ENCODE measurements at places on chromosomes 3 and 15.

- no peak for DNase-seq
Measured at GRCh38 chr15:33807665-33808064, 160.6 kb upstream of the CHRM5 start.

- no peak for DNase-seq
Measured at GRCh38 chr15:42395838-42396237, 36.5 kb downstream of the CAPN3 start.

DNA sequence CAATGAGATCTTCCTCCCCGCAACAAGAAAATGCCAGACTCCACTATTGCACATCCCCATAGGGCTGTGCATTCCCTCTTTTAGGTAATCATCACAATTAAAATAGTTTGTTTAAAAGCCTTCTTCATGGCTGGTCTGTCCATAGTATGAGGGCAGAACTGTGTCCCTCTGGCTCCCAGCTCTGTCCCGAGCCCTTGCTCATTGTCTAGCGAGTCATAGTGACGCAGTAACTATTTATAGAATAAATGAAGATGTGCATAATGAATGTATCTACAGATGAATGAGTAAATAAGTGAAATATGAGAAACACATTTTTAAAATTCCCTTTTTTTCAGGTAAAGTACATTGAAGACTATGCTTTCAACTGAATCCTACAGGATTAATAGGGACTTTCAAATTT is 128.4 kb upstream of the TMC3 start:
- no peak for DNase-seq

- no peak for DNase-seq
Measured at GRCh38 chr3:45506751-45507391, 87.7 kb upstream of the LIMD1 start.

DNA sequence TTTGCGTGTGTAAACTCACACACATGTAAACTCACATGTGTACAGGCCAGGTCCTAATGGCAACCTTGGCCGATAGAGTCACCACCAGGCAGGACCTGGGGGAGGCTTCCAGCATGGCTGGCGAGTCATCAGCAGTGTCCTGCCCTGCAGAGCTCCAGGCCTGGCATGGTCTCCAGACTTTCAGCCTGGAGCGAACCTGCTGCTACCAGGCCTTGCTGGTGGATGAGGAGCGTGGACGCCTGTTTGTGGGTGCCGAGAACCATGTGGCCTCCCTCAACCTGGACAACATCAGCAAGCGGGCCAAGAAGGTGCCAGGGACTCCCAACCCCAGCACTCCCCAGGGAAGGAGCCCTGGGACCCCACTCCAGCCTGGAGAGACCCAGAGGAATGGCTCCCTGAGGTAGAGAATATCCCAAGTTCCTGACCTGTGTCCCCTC is 1.0 kb downstream of the SEMA3B start:
- no peak for DNase-seq

DNA sequence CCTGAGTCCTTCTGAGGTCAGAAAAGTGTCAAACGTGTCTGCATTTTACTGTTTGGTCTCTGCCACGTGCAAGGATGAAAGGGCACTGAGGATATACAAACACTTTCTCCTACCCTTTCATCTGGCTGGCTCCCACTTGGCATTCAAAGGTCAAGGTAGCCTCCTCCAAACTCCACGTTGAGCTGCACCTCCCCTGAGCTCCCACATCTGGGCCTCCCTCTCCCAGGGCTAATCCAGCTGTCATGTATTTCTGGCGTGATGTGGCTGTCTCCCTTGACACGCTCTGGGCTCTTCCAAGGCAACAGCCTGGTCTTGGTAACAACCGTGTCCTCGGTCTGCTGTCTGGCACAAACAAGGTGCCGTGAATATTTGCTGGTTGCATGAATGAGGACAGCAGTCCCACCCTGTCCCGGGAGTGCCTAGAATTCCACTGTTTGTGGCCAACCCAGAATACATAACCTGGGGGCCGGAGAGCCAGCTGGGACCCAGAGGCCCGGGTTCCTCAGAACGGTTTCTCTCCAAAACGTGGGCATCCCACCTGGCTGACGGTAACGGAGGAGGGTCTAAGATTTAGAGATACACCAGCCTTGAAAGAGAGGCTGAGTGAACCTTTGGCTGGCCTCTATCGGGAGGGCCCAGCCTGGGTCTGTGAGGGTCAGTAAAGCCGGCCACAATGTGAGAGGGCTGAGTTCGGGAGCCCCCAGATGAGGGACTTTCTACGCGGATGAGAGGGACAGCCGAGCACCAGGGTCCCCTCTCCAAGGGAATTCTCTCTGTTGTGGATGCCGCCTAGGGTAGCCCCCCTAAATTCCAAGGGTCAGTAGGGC is 767 bp downstream of the GLT8D1 start:
- no peak for DNase-seq

DNA sequence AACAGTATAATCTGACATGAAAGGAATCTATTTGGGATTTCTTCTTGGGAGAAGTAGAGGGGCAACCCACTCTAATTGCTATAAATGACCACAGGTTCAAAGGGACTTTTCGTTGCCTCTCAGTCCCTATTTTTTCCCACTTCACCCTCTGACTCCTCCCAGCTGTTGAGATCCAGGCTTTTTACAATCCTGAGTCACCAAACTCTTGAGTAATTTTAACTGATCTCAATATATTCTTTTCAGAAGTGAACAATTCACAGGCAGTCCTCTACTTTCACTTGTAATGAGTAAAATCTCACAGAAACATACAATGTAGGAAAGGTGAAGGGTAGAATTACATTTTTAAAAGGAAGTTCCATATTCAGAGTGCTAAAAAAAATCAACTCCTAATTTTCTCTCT is 44.6 kb downstream of the EIF4E3 start:
- no peak for DNase-seq

DNA sequence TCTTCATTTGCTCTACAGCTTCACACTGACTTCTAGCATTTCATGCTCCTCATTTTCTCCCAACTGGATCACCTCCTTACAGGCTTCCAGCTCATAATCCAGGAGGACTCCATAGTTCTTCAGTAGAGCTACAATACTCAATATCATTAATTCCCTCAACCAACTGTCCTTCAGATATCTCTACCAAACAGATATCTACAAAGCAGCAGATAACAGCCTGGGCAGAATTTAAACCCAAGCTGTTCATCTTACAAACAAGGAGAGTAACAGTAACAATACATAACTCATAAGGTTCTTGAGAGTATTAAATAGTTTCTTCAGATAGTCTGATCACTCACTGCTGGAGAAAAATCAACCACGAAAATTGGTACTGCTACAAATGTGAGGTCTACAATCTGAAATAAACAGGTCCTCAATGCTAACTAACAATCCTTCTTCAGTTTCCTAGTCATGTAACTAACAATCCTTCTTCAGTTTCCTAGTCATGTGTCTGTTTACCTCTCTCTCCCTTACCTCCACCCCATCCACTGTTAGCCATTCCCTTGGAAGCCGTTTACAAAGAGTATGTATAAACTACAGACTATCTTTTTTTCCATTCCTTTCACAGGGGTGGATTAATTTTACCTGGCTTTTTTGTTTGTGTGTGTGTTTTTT is 5.0 kb downstream of the PEAK1 start:
- no peak for DNase-seq

Measured in putamen (tissue), 1 donor.